ENCODE measurements at places on chromosomes 2 and 18.

DNA sequence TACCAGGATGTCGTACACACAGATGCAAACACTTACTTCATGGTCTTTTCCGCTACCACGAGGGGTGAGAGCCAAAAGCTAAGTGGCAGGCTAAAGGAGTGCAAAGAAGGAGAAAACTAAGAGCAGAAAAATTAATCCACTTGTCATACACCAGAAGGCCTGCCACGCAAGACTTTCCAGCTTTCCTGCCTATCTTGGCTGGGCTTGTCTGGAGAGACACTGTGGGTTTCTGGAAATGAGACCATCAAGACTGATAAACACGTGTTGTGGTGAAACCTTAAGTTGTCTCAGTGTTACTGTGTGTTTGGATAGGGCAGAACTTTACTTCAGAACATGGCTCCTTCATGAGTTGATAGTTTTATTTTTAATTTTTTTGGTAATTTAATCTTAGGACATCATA lies 175.6 kb downstream of the FMNL2 start:
- no peak for DNase-seq

GRCh38 chr18:68693091-68693815 lies 21.7 kb downstream of the TMX3 start:
- DNase-seq, result no peak

- DNase-seq, result no peak
Measured at GRCh38 chr18:41545091-41545888, 409.7 kb upstream of the PIK3C3 start.

- DNase-seq, result no peak
Measured at GRCh38 chr18:79857082-79857671, 59.4 kb downstream of the KCNG2 start.

DNA sequence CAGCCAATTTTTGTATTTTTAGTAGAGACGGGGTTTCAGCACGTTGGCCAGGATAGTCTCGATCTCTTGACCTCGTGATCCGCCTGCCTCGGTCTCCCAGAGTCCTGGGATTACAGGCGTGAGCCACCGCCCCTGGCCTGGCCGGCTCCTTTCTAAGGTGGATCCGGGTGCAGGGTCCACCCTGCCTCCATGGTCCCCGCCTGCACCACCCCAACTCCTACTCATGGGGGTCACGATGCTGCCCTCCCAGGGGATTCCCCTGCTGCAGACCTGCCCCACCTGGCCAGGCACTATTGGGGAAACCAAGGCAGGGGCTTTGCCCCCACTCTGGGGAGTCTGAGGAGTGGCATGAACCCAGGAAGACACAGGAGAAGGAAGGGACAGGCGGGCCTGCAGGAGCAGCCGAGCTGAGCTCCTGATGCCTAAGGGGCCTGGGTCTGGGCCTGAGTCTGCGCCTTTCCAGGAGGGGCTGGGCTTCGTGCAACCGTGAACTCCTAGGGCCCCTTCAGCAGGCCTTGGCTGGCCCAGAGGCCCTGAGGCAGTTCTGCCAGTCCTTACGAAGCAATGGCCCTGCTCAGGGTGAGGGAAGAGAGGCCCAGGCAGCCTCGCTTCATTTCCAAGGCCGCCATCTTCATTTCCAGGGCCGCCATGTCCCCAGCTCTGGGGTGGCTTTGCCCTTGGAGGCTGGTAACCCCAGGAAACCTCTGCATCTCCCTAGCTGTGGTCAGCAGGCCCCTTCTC lies 67.2 kb upstream of the SMAD7 start:
- no peak for DNase-seq

DNA sequence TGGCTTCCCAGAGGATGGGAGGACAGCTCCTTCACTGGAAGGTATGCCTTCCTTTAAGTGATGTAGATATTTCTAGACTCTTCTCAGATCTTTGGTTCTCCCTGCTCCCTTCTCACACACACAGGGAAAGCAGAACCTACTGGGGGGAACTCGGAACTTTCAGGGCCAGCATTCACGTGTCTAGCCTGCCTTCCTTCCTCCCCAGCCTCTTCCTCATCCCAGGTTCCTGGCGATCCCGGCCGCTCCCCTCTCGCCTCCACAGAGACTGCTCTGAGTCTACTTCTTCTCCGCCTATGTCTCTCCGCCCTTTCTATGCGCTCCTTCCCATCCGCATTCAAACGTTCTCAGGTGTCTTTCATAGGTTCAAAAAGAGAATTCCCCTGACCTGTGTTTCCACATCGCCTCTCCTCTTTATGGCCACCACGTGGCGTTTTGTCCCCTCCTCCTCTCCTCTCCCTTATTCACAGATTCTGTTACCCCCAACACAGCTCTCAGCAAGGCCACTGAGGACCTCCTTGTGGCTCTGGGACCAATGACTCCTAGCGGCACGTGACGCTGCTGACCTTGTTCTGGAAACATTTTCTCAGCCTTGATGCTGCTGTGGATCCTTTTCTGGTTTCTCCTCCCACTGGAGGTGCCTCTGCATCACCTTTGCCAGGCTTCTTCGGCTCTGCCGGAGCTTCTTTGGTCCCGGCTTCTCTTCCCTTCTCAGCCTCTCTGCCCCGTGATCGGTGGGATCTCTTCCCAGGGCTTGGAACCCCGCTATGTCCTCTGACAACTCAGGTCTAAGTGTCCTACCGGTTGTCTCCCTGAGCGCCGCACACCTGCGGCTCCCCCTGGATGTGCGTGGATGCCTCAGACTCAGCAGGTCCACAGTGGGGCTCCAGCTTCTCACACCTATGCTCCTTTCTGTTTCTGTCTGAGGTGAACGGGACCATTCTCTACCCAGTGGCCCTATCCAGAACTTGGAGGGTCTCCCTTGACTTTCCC lies 77.5 kb downstream of the VAPA start:
- no peak for DNase-seq

DNA sequence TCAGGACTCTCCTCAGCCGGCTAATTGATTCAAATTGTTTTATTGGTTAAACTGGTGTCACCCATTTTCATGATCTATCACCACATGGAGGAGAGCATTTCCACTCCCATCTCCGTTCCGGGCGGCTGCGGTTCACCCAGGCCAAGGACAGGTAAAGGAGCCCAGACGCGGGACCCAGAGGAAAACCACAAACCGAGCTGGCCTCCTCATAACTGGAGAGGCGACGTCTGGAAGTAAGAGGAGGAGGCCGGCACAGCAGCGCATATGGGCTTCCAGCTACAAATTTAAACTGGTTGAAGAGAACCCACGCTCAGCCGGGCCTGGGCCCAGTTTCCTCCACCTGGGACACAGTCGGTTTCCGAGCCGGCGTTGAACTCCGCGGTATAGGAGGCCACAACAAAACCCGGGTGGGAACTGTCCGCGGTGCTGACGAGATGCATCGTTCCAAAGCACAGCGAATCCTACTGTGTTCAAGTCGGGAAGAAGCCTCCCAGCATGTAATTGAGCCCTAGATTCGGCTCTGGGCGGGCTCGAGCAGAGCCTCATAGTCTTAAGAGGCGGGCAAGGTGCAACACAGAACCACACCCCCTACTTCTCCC lies 3.0 kb upstream of the SKOR2 start:
- DNase-seq, result no peak

DNA sequence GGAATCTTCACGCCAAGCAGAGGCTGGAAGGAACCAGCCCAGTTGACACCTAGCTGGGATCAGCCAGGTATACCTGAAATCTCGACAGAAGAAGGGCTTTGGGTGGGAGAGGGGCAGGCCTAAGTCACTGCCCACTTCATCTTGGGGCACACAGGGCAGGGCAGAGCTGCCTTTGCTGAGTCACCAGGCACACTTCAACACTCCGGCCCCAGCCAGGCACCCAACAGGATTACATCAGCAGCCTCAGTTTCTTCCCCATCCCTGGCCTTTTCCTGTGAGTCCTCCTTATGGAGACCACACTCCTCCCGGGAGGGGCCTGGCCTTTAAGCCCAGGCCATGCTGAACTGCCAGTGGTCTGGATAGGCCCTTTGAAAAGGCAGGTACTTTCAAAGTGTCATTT lies 201.7 kb upstream of the HS6ST1 start:
- DNase-seq, result no peak

- DNase-seq, result no peak
Measured at GRCh38 chr18:49073437-49073836, 122.7 kb upstream of the SMAD7 start.

DNA sequence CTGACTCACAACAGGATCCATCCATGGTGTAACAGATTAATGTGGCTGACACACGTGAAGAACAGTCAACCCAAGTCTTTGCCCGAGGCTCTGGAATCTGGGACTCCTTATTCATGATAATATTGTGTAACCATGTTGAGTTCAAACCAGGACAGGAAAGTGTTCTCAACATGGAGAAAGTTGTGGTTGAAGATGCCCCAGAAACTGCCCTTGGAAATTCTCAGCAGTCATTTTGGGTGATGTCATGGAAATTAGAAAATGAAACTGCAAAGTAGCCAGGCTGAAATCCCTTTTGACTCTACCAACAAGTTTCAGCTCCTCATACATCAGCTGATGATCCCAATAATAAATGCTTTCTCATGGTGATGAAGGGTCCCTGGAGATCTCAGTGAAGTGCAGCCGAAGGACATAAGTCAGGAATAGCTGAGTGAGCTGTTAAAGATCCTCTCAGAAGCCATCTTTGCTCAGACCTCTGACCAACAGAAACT lies 307.7 kb downstream of the TNS1 start:
- no peak for DNase-seq

- no peak for DNase-seq
Measured at GRCh38 chr2:18913512-18913911, 324.1 kb upstream of the NT5C1B start.

DNA sequence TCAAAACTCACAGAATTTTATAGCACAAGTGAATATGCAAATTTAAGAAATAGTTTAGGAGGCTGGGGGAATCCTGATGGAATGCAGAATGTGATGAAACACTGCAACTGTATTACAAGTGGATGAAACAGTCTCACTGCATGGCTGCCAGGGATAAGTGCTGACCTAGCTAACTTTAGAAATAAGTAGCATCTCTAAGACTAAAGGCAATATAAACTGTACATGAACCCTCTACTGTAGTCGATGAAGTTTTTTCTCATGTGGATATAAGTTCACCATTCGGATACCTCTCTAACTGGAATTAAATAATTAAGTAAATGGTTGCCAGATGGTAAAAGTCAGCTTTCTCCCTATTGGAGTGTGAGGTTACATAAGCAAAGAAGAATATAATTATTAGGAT lies 777.8 kb upstream of the RAB6C start:
- no peak for DNase-seq

DNA sequence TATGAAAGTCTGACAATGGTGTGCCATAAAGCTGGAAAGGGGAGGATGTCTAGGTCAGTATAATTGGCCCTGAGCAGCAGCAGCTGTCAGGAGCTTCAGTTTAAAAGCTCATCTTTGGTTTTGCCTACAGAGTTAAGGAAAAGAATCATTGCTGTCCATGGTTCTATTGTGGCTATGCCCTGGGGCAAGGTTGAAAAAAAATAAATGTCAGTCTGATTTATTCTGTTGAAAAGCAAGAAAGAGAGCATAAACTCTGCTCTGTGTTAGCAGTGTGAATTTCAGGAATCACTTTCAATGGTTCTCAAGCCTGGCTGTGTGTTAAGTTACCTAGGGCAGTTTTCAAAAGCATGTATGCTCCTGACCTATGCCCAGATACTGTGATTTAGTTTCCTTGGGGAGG lies 446.7 kb downstream of the SETBP1 start:
- no peak for DNase-seq

- DNase-seq, result no peak
Measured at GRCh38 chr2:114727012-114727411, 284.6 kb downstream of the DPP10 start.

GRCh38 chr18:61731178-61731577 lies 161.6 kb downstream of the RNF152 start:
- no peak for DNase-seq

DNA sequence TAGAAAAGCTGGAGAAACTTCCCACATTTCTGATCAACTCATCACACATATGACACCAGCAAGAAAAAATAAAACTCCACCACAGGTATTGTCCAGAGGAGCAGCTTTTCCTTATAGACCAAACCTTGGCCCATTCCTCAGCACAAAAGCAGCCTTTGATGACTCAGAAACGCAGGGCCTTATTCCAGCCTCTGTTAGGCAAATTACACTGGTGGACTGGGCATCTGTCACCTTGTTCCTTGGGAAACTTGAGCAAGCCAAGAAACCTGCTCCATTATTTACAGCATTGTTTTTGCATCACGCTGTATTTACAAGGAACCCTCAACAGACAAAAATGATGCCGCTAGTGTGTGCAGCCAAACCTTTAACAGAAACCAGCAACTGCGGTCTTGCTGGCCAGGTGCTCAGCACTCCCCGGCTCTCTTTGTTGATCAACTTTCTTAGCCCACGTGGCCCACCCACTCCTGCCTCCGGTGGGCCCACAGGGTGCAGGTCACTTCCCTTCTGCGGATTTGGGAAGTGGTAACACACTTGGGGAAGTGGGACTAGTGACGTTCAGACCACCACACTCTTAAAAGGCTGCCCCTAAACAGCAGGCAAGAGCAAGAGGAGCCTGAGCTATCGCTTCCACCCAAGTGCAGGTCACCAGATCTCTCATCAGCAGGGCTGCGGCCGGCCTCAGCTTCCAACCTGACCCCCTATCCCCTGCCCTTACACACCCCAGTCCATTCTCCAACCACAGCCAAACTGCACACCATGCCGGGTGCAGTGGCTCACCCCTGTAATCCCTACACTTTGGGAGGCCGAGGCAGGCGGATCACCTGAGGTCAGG lies 1.5 kb downstream of the AP1S3 start:
- DNase-seq, result no peak

GRCh38 chr18:77395953-77396352 lies 146.3 kb downstream of the GALR1 start:
- DNase-seq, result no peak

GRCh38 chr2:135947483-135947882 lies 37.9 kb downstream of the DARS1 start:
- no peak for DNase-seq

GRCh38 chr2:10900216-10901109 lies 11.3 kb upstream of the KCNF1 start:
- DNase-seq, result no peak

DNA sequence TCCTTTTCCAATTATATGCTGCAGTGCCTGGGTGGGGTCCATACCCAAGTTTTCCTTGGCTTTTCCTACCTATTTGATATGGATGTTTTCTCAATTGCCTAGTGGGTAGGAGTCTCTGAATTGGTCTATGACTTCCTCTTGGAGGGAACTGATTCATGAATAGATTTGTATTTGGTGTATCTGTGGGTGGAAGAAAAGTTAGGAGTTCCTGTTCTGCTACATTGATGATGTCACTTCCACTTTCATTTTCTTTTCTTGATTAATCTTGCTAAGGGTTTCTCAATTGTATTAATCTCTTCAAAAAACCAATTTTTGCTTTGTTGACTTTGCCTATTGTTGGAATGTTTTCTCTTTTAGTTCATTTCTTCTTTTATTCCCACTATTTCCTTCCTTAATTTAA lies 37.4 kb upstream of the SLC9A2 start:
- DNase-seq, result no peak
